Right forelimb (tissue), 1 donor: ENCODE measurements at places on chromosomes 16 and 17.

- no peak for DNase-seq
Observed at GRCh38 chr17:3845291-3845620, 790 bp downstream of the NCBP3 start.

GRCh38 chr16:860891-861290, 60.4 kb upstream of the GNG13 start:
- no peak for DNase-seq

DNA sequence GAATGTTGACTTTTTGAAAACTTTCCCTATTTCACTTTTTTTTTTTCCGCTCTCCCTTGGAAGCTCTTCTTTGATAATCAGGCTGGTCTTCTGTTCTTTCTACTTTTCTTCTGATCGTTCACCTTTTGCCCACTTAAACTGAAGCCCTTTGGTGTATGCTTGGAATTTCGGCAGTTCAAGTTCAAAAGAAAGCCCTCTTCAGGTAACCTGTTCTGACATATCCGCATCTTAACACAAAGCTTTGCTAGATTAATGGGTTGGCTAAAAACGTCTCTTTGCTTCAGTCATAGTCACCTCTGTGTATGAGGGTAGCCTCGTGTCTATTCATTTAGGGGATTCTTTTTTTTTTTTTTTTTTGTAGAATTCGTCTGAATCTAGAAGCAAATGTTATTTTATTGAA, 1115.8 kb upstream of the RBFOX1 start:
- DNase-seq, result no peak

- DNase-seq, result no peak
Observed at GRCh38 chr17:19010729-19011505, 6.4 kb upstream of the FAM83G start.

DNA sequence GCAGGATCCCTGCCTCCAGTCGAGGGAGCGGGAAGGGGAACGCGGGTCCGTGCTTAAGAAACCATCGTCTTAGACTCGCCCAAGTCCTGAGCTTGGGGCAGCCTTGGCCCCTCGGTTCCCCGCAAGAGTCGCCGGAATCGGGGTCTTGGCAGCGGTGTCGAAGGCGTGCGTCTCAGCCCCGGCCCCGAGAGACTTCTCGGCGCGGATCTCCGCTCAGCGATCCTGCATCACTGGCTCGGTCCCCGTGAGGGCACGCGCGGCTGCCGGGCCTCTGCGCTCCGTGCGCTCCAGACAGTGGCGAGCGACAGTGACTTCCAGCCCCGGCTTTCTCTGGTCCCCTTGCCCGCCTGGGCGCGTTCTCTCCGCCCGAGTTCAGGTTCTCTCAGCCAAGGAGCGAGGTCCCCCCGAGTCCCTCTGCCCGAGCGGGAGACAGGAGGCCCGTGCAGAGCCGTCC, 380 bp downstream of the HS3ST3A1 start:
- DNase-seq, result no peak

DNA sequence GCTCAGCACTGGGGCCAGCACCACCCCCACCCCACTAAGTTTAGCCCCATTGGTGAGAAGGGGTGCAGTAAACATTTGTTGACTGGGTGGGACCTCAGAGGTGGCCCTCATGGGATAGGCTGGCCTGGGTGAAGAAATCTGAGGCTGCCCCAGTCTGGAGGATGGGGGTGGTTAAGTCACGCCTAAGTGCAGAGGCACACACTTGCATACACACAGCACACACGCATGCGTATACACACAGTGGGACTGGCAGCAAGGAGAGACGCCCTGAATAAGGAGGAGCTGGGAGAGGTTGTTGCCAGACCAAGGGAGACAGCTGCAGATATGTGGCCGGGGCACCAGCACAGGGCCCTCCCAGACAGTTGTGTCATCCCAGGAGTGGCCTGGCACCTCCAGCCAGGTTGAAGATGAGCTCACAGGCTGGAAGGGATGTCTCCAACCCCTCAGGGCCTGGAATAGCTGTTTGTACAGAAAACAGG, 3.0 kb upstream of the BCAR1 start:
- DNase-seq, result peak; percentile 45

- no peak for DNase-seq
Observed at GRCh38 chr16:25812215-25812614, 120.5 kb downstream of the HS3ST4 start.

- DNase-seq, result no peak
Observed at GRCh38 chr17:70564006-70564620, 394.8 kb downstream of the KCNJ2 start.

- DNase-seq, result no peak
Observed at GRCh38 chr16:57382535-57383275, 10.4 kb downstream of the CX3CL1 start.

DNA sequence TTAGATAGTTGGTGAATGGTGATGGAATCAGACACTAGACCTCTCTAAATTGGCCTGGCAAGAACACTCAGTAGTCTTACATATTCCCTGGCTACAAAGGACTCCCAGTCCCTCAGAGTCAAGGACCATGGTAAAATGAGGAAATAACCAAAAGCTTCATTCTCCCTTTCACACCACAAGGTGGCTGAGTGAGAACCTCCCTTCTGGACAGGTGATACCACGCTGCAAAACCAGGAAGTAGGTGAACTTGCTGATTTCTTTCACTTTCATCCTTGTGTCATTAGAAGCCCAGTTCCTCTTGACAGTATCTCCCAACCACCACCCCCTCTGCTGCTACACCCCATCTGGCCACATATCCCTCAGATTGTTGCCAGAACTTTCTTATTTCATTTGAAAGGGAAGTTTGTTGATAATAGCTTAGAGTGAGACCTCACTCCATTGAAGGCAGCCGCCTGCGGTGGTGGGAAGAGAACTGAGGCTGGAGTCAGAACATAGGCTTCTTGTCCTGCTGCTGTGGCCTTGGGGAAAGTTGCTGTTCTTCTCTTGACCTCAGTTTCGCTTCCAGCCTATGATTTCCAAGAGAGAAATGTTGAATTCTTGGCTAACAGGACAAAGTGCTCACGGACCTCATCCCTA, 290.6 kb upstream of the CCL2 start:
- DNase-seq, result no peak

- DNase-seq, result no peak
Observed at GRCh38 chr17:7403727-7403976, 245 bp downstream of the TMEM256 start.

GRCh38 chr17:42889809-42890208, 10.8 kb upstream of the G6PC1 start:
- no peak for DNase-seq

DNA sequence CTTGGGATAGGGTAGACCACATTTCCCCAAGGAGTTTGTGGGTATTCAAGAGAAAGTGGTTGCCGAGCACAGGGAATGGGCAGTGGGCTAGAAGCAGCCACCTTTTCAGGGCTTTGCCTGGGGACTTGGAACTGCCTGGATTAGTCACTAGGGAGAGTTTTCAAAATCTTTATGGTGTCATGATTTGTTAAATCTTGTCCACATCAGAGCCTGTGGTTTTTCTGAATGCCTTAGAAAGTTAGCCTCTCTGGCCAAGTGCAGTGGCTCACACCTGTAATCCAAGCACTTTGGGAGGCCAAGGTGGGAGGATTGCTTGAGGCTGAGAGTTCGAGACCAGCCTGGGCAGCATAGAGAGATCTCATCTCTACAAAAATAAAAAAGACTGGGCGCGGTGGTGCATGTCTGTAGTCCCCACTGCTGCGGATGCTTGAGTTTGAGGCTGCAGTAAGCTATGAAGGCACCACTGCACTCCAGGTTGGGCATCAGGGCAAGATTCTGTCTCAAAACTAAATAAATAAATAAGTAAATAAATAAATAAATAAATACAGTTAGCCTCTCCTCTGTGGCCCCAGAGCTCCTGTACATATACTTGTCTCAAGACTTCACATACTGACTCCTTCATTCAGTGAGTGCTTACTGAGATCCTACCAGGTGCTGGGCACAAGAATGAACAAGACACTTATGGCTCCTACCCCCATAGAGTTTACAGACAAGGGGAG, 76.3 kb upstream of the HNF1B start:
- no peak for DNase-seq

- no peak for DNase-seq
Observed at GRCh38 chr16:31700200-31700529, 172.5 kb downstream of the AHSP start.
